Panc1 (cell line): ENCODE measurements at places on chromosomes 7 and 10.

GRCh38 chr7:98085674-98086073, 21.0 kb upstream of the LMTK2 start:
- no peak for DNase-seq

- DNase-seq: no peak
Measured at GRCh38 chr7:42939457-42940240, 7.5 kb downstream of the MRPL32 start.

DNA sequence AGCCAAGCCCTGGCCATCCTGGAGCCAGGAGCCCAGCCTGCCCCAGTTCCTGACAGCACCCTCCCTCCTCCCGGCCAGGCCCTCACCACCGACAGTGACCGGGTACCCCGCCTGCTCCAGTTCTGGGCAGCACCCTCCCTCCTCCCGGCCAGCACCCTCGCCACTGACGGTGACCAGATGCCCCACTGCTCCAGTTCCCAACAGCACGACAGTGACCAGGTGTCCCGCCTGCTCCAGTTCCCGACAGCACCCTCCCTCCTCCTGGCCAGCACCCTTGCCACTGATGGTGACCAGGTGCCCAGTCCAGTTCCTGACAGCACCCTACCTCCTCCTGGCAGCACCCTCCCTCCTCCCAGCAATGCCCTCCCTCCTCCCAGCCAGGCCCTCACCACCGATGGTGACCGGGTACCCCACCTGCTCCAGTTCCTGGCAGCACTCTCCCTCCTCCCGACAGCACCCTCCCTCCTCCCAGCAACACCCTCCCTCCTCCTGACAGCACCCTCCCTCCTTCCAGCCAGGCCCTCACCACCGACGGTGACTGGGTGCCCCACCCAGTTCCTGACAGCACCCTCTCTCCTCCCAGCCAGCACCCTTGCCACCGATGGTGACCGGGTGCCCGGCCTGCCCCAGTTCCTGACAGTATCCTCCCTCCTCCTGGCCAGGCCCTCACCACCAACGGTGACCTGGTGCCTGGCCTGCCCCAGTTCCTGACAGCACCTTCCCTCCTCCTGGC, 40.3 kb downstream of the VIPR2 start:
- DNase-seq: no peak

DNA sequence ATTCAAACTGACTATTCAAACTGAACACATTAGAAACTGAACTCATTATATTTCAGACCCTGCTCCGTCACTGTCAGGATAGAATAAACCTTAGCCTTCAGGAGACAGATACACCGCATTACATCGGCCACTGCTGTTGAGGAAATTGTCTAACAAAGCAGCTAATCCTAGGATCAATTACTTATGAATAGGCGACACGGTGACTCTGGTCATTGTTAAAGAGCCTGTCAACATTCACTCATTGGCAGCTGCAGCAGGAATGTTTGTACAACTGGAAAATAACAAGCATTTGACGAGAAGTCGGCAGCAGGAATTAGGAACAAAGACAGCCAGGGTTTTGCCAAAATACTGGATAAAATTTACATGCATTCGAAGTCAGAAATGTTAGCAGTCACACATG, 112.0 kb upstream of the MKX start:
- DNase-seq: no peak

GRCh38 chr7:43240565-43240964, 128.1 kb downstream of the HECW1 start:
- DNase-seq: no peak

DNA sequence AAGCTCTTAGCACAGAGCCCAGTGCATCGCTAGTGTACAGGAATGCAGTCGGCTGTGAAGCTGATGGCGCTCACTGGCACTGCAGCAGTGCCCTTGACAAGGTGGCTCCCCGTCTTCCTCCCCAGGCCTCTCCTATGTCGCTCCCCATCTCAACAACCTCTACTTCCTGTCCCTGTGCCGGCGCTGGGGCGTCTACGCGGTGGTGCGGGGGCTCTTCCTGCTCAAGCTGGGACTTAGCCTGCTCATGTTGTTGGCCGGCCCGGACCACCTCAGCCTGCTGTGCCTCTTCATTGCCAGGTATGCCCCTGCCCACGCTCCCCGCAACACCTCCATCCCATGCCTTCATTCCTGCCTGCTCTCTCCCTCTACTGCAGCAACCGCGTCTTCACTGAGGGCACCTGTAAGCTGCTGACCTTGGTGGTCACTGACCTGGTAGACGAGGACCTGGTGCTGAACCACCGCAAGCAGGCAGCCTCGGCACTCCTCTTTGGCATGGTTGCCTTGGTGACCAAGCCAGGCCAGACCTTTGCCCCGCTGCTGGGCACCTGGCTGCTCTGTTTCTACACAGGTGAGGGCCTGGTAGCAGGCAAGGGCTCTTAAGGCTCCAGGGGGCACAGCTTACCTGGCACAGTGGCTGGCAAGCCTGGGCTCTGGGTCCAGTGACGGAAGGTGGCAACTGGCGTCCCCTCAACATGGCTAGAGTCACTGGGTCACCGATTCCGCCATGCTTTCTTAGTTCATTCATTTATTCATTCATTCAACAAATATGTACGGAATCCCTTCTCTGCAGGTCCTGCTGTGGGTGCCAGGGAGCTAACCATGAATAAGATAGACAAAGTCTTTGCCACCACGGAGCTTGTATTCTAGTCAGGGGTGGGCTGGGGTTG, 22.3 kb upstream of the C10orf95 start:
- DNase-seq: no peak

DNA sequence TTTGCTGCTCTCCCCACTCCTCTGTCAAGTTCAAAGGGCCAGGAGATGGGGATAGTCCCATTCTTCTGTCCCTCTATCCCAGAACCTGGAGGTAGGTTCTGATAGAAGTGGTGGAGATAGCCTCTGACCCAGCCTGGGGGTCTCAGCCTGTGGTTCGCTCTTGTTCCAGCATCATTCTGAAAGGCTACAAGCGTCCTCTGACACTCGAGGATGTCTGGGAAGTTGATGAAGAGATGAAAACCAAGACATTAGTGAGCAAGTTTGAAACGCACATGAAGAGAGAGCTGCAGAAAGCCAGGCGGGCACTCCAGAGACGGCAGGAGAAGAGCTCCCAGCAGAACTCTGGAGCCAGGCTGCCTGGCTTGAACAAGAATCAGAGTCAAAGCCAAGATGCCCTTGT, 14.5 kb downstream of the ABCC2 start:
- no peak for DNase-seq

GRCh38 chr10:125559210-125559609, 123.8 kb downstream of the TEX36 start:
- DNase-seq: no peak

DNA sequence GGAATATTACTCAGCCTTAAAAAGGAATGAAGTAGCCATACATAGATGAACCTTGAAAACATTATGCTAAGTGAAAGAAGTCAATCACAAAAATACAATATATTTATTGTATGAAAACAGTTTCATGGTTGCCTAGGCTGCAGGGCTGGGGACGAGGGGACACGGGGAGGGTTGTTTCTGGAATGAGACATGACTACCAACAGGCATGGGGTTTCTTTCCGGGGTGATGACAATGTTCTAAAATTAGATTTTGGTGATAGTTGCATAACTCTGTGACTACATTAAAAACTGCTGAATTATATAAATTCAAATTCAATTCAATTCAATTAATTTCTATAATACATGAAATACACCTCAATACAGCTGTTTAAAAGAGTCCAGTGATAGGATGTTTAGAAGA, 88.0 kb downstream of the ARHGAP22 start:
- no peak for DNase-seq

GRCh38 chr7:126529833-126530232, 722.9 kb downstream of the GRM8 start:
- peak; percentile 10 for DNase-seq

- DNase-seq: no peak
Measured at GRCh38 chr7:73976761-73977618, 51.0 kb upstream of the ELN start.

- DNase-seq: no peak
Measured at GRCh38 chr7:141702047-141702567, at the start of gene DENND11. TSS of gene DENND11 (minus strand) at chr7:141702166. CDS start at chr7:141702153, 13 bp downstream.

GRCh38 chr7:33107136-33108066, 1.8 kb downstream of the RP9 start:
- no peak for DNase-seq

DNA sequence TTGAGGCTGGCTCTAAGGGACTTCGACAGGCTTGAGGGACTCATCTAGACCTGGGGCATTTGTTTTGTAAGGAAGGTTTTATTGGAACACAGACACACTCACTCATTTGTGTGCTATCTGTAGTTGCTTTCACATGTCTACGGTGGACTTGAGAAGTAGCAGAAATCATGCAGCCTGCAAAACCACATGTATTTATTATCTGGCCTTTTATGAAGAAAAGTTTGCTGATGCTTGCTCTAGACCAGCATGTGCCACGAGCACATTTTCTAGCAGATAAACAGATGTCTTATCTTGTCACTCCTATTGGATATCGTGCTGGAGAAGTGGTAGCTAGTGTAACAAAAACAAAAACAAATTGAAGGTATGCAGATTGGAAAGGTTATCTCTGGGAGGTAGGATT, 9.8 kb downstream of the UPP1 start:
- no peak for DNase-seq

GRCh38 chr7:91182819-91183764, 81.1 kb upstream of the FZD1 start:
- no peak for DNase-seq

DNA sequence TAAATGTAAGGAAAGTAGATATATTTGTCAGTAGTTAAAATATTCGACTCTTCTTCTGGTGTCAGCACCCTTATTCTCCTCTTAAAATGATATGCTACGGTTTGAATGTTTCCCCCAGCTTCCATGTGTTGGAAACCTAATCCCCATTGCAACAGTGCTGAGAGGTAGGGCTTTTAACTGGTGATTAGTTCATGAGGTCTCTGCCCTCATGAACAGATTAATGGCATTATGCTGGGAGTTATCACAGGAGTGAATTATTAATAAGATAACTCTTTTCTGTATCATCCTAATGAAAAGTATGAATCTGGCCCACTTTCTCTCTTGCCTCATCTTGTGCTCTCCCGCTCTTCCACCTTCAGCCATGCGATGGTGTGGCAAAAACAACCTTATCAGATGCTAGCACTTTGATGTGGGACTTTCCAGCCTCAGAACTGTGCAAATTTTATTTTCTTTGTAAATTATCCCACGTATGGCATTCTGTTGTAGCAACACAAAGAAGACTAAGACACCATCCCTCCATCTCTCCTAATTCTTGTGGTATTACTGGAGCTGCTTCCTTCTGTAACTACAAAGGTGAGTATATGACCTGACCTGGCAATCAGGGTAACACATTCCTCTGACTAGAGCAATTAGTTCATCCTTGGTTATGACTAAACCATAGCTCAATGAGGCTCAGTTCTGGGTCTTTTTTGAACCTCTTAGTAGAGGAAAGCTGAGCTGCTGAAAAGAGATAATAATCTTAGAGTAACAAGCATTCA, 171.1 kb upstream of the TMEM196 start:
- no peak for DNase-seq

DNA sequence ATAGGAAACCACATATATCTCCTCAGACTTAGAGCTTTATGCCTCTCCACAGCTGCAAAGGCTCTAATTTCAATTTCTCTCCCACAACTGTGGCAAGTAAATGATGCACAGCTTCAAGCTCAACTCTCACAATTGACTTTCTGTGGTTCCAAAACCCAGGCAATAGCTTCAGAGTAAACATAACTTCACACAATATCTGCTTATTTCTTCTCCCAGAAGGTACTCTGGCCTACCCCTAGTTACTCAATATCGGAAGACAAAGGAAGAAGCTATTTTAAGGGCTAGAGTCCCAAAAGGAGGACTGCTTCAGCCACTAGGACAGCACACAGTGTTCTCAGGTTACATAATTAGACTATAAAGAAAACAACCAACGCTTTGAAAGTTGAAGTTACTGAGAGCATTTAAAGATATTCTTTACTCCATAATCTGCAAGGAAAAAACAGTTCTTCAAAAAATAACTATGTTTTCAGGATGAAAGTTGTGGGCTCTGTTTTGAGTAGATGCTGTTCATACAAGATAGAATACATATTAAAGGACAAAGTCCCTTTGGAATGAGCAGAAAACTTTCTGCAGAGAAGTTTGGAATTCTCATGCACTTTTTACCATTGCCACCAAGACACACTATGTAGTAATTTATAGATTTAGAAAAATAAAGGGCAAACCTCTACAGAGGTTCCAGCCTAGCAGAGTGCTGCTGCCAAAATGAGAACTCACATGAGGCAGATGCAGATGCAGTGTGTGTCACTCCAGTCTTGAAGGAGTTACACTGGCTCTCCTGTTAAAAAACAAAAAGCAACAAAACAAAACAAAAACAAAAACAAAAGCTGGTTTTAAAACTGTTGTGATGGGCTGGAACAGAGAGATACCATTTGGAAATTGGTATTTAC, 81.8 kb downstream of the NT5C2 start:
- no peak for DNase-seq

DNA sequence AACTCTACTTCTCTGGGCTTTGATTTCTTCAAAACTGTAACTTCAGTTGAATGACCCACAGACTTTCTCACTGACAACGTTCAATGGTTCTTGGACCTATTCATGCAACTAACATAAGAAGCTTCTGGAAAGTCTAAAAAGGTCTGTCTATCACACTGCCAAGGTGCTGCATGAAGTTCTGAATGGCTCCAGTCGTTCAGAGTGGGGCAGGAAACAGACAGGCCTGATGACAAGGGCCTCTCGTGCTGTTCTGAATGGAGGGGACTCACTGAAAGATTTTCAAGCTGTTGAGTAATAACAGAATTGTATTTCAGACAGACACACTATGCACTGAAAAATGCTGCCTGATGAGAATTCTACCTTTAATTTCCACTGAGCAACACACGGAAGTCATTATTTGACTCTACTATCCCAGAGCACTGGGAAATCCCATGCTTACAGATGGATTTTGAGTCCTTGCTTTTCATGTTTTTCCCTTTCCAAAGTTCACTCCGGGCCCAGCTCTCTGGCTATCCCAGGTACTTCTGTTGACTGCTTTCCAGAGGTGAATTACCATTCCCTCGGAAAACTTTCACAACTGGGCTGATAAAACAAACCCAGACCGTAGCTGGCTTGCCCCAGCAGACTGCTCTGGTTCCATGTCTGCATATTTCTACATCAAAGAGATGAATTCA, 204.9 kb upstream of the FRMD4A start:
- no peak for DNase-seq

- no peak for DNase-seq
Measured at GRCh38 chr10:133072720-133073390, 14.9 kb upstream of the ADGRA1 start.

- no peak for DNase-seq
Measured at GRCh38 chr7:155298288-155298833, 683 bp downstream of the INSIG1 start.

DNA sequence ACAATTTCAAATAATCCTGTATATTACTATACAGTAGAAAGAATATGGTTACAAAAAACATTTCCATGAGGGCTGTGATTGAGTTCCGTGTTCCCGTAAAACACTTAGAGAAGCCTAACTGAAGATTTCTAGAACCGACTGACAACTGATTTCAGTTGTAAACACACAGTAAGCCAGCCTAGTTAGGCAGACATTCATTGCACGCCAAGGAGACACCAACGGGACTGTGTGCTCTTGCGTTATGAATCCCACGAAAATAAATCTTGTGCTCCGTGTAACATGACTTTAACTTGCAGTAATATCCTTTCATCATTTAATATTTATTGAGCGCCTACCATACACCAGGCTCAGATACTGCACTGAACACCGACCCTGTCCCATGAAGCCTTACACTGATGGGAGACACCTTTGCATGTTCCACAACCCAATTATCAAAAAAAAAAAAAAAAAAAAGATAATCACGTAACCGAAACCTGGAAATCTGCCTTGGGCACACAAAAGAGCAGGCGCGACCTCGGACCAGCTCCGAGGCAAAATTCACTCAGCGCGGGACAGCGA, 420 bp upstream of the KLHL7 start:
- no peak for DNase-seq
